NB4 (cell line): ENCODE measurements at places on chromosomes 6 and 20.

- no peak for DNase-seq
Observed at GRCh38 chr20:38591474-38592410, 9.9 kb upstream of the ARHGAP40 start.

- no peak for DNase-seq
Observed at GRCh38 chr6:84804720-84805119, 40.3 kb upstream of the TBX18 start.

DNA sequence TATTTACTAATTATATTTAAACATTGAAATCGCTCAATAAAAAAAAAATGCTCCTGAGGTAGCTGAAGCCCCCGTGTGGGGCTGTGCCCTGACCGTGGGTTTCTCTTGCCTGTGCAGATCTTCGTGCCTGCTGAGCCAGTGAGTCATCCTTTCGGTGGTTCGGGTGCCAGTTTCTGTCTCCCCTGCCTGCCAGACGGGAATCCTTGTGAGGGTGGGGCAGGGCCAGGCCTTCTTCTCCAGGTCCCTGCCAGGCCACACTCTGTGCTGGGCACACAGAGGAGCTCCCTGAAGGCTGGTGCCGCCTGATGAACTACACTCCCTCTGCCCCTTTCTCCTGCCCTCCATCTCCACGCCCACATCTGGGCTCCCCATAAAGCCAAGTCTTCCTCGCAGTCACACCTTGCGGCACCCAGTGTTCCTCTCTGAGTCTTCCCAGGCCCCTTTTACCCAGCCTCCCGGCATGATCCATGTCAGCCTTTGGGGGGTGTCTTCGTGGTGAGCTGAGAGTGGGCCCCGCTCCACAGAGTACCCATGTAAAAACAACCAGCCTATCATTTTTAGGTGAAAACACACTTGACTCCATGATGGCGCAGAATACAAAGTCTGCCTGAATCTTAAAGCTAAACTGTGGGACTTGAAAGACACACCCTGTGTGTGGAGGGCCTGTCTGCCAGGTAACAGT, 19.3 kb downstream of the FGD2 start:
- DNase-seq = peak; percentile 40

GRCh38 chr6:93580446-93580845, 161.1 kb upstream of the EPHA7 start:
- DNase-seq = no peak

DNA sequence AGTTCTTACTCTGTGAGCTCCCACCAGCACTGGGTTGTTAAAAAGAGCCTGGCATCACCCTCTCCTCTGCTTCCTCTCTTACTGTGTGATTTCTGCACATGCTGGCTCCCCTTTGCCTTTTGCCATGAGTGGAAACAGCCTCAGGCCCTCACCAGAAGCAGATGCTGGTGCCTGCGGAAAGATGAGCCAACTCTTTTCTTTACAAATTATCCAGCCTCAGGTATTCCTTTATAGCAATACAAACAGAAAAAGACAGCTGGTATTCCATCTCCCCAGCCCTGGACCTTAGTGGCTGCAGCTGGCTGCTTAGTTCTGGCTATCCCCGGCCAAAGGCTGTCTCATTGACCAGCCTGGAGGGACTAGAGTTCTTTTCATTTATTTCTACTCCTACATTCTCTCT, 129.1 kb downstream of the IMPG1 start:
- no peak for DNase-seq

GRCh38 chr20:23125159-23125558, 39.0 kb upstream of the CD93 start:
- no peak for DNase-seq

DNA sequence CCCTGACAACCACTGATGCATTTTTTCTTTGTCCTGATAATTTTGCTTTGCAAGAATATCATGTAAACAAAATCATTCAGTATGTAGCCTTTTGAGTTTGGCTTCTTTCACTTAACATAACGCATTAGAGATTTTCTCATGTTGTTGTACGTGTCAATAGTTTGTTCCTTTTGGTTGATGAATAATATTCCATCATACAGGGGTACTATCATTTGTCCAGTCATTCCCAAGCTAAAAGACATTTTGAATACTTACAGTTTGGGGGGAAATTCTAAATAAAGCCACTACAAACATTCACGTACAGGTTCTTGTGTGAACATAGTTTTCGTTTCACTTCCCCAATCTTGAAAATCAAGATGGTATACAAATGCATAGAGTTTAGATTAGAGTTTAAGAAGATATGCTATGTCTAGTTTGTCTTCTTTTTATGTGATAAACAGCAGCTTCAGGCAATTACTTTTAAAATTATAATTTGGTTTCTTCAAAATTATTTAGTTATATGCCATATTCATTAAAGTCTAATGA, 5.2 kb downstream of the HAO1 start:
- DNase-seq = peak; percentile 12

DNA sequence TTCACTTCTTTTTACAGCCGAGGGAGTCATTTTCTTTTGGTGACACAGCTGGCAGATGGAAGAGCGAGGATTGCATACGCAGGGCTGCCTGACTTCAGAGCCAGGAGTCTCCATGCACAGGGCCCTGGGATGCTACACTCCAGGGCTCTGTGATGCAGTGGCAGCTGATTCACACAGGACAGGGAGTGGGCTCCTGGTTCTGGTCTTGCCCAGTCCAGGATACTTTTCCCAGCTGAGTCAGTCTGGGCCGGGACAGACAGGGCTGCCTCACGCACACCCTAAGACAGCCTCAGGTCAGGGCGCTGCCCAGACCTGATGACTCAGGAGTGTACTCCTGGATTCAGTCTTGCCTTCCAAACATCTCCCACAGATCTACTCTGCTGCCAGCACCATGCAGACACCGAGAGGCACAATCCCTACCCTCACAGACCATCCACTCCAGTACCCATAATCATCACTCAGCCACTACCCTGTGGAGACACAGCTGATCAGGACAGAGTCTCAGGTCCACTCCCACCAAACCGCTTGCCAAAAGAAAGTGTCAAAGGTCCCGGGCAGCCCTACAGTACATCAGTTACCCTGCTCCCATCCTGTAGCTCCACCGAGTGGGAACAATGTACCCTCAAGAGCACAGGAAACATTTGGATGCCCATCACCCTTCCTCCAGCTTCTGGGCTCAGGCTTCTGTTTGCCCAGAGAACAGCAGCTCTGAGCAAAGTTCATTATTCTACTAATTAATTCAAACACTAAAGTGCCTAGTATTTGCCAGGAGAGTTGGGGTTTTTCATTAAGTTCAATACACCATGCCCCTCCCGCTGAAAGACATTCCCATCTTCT, 11.5 kb downstream of the SDC4 start:
- DNase-seq = no peak

GRCh38 chr6:167799033-167799821, 27.5 kb upstream of the AFDN start:
- DNase-seq = no peak

GRCh38 chr6:2940010-2940850, 31.1 kb downstream of the SERPINB6 start:
- peak; percentile 49 for DNase-seq
